HFF-Myc (cell line): ENCODE measurements at places on chromosomes 2 and 18.

GRCh38 chr2:64914735-64915509 is 74.3 kb upstream of the SLC1A4 start:
- DNase-seq = peak; percentile 36

DNA sequence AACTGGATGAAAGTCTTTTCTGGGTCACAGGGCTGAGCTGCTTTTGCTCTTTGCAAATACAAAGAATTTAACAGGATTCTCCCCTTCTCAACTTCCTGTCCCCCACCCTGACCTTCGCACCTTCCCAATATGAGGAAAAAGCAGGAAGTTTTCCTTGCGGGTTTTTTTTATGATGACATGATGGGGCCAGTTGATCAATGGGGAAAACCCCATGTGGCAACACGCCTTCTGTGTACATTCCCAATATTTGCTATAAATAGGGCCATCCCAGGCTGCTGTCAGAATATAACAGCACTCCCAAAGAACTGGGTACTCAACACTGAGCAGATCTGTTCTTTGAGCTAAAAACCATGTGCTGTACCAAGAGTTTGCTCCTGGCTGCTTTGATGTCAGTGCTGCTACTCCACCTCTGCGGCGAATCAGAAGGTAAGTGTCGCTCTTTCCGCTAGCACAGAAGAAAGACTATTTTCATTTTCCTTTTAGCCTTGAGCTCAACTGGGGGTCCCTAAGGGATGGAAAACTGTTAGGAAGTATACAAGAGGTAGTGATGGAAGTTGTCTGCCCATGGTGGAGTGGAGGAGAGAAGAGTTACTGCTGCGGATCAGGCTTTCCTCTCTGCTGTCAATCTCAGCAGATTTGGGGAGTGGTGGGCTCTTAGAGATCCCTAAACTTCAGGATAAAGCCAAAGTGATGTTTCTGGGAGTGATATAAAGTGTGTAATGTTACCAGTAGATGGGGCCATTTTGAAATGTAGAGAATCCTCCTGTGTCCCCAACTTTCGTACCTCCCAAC is at the start of gene CCL20:
Gene CCL20, plus strand, starts transcription at position 281 of the 792 bp plus-strand sequence. Its CDS starts 70 bp downstream, at position 351.
- DNase-seq = no peak

GRCh38 chr2:190158798-190159434 is 96.4 kb upstream of the MSTN start:
- no peak for DNase-seq

GRCh38 chr2:236308855-236309668 is 44.9 kb upstream of the ASB18 start:
- DNase-seq = no peak

GRCh38 chr2:105570326-105570725 is 171.5 kb upstream of the FHL2 start:
- no peak for DNase-seq

- DNase-seq = no peak
These were observed 620.3 kb upstream of the POU3F3 start for GRCh38 chr2:104233591-104233990.
